ENCODE measurements at places on chromosomes 13 and 19. TPM values are rescaled to one million over a fixed set of nuclear protein-coding genes. Genes with fewer than 3 reads are reported as not detected.
A peak's percentile ranks its signal among the peaks of the same experiment; 100 is the strongest.

The CYSLTR2 gene
- total RNA-seq = 0.13 TPM

The RGCC gene
- 0.29 TPM for total RNA-seq

The HRC gene
- not detected for total RNA-seq

The RYR1 gene
- total RNA-seq = 0.17 TPM

The EHD2 gene
- total RNA-seq = 32.5 TPM

The KLC3 gene
- total RNA-seq = 8.9 TPM

The APOE gene
- total RNA-seq = 98.1 TPM

GRCh38 chr13:91946498-91947070 is 548.2 kb downstream of the GPC5 start:
- DNase-seq = peak; percentile 1

DNA sequence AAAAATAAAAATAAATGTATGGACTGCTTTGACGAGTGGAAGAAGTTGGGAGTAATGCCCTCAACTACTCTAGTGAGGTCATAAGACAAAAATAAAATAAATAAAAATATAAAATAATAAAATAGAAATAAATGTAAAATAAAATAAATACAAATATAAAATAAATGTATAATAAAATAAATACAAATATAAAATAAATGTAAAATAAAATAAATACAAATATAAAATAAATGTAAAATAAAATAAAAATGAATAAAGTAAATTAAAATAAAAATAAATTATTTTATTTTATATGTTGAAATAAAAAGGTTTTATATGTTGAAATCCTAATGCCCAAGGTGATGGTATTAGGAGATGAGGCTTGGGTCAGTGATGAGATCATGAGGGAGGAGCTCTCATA is 20.1 kb upstream of the IGSF23 start:
- no peak for DNase-seq

DNA sequence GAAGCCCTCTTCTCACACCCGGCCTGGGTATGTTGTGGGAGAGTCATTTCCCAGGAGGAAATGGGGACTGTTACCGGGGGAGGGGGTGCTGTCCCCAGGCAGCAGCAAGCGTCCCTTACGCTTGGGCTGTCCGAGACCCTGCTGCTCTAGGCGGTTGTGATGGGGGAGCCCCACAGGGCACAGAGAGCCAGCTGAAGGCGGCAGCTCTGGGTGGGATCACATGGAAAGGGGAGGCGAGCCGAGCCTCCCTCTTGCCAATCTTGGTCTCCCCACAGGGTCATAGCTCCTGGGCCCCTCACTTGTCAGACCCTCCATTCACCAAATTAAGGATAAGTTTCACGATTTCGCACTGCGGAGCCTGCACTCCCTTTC is 22.0 kb downstream of the EPN1 start:
- no peak for DNase-seq

GRCh38 chr19:45428384-45429231 is 4.9 kb upstream of the ERCC1 start:
- no peak for DNase-seq

- DNase-seq = no peak
Measured at GRCh38 chr19:36110487-36111199, at the start of gene OVOL3. Gene OVOL3, plus strand, starts transcription at chr19:36111143. Its CDS starts 60 bp downstream, at chr19:36111203.

- no peak for DNase-seq
Measured at GRCh38 chr13:25046274-25046984, 49.5 kb upstream of the PABPC3 start.

DNA sequence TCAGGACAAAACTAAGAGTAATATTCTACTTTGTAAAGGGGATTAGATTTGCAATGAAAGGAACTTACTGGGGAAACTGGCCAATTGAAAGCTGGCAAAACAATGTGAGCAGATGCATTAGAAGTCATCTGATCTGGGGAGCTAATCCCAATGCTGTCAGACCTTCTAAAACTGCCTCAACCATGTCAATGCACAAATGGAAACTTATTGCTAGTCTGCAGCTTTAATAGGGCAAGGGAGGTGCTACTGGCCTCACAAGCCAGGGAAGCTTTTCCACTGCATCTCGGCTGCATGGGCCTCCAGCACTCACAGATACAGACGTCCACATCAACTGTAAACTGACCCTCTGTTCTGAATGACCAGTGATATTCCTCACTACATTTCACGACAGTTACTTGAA is 154.2 kb downstream of the LHFPL6 start:
- no peak for DNase-seq

DNA sequence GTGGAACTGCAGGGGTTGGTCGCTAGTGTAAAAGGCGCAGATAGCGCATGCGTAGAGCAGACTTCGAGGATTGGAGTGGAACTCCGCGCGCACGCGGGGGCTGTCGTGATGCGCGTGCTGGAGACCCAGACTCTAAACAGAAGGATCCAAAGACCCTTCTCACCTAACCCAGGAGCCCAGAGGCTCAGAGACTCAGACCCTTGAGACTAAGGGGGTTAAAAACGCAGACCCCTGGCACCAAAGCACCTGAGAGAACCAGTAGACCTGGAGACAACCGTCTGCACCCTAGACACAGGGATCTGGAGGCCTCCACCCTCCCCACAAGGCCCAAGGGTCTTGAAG is 567 bp upstream of the CTU1 start:
- DNase-seq = no peak

DNA sequence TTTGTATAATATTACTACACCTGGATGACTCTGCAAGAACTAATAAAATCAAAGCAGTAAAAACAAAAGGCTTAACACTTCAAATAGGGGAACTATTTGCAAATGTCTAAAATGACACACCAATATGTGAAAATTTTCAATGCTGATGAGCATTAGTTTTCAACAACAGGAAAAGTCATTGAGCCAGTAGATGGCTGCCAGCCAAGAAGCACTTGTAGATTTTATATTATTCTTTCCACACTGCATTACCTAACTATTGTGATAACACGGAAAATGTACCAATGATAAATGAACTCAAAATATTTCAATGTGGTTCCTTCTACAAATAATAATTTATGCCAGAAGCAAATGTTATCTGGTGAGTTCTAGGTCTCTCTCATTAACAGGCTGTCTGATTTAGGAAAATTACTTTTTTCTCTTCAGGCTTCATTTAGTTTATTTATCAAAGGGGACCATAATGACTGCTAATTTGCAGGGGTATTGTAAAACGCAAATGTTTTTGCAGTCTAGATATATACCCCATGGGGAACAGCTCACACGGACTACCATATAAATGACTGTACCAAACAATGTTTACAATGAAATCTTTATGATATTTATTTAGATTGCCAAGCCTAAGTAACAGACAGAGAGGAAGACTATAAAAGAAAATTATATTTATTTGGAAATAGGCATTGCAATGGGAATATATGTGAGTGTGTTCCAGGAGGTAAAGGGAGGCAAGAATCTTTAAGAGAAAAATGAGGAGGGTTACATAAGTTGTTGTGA is 407.8 kb downstream of the LIG4 start:
- DNase-seq = no peak

DNA sequence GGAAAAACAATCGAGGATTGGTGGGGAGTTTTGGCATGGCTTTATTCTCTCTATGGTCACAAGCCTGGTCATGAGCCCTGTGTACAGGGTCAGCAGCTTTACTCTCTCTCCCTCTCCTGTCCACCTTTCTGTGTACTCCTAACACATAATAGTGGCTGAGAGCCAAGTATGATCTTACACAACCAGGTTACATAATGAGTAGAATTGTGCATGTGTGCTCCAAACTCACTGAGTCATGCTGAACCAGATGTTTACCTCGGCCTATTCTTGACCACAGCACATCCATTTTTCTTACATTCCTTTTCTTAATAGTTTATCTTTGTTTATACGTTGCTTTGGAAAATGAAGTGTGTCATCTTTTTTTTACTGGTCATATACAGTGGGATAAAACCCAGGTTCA is 53.1 kb downstream of the ZNF254 start:
- peak; percentile 2 for DNase-seq

DNA sequence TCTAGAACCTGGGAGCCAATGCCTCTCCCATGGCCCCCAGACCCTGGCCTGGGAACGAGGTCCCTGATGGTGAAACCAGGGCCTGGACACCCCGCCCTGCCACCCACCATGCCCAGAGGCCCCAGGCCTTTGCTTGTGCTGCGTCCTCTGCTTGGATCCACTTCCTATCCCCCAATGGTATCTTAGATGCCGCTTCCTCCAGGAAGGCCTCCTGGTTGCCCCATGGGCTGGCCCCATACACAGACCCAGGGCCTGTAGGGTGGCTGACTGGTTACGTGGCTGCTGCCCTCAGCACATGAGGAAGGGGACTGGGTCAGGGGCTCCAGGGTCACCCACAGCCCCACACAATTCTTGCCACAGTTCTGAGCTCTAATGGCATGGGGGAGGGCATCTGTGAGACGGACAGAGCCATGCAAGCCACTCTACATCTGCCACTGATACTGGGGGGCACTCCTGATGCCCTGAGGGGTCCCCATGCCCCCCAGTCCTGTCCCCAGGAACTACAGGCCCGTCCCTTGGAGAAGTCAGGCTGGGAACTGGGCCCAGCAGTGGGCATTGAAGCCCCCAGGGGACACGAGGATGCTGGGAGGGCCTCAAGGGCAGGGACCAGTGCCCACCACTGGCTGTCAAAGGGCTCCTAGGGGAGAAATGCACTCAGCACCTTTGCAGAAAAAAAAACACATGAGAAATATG is 5.0 kb downstream of the RPL36 start:
- DNase-seq = no peak

DNA sequence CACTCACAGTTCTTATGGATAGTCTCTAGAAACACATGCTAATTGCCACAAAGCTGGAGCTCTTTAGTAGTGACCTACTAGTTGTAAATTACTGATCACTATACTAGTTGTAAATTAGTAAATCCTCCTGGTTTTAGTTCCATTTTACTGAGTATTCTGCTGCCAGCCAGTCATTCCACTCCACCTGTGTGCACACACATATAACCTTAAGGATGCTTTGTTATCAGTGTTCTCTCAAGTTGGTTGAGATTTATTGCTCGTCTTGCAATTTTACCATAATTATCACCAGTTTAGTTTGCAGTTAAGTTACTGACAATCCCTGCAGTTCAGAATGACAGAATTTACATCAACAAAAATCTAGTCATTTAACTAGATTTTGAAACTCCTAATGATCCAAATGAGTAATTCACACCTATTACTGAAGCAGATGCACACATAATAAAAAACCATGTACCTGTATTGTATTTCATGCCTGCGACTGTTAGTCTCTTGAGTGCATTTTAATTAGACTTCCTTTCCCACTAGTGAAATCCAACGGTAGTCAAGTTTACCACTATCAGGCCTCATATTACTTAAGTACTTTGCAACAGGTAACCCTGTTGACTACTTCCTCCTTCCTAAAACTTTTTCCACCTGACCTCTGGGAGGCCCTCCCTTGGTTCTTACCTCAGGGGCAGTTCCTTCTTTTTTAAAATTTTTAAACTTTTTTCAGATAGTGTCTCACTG is 7.6 kb downstream of the TPT1 start:
- no peak for DNase-seq

- no peak for DNase-seq
Measured at GRCh38 chr19:18119013-18119716, 21.6 kb downstream of the MAST3 start.

DNA sequence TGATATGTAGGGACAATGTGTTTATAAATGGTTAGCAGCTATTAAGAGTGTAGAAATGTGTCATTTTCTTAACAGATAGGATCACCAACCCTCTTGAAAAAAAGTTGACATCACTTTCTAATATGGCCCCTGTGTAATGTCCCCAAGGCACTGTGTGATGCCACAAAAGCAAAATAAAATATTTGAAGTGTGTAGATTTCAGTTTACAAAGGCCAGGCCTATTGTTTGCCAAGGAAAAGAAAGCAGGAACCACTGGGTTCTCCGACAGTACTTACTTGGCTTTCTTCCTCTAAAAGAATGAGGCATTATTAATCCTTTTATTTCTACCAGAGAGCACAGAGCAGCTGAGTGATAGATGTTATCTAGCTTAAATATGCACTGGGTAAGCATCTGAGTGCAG is 10.5 kb upstream of the GJA3 start:
- DNase-seq = no peak

- no peak for DNase-seq
Measured at GRCh38 chr13:25192489-25192888, 20.4 kb upstream of the AMER2 start.

- DNase-seq = no peak
Measured at GRCh38 chr13:26168835-26169234, 53.3 kb downstream of the RNF6 start.

DNA sequence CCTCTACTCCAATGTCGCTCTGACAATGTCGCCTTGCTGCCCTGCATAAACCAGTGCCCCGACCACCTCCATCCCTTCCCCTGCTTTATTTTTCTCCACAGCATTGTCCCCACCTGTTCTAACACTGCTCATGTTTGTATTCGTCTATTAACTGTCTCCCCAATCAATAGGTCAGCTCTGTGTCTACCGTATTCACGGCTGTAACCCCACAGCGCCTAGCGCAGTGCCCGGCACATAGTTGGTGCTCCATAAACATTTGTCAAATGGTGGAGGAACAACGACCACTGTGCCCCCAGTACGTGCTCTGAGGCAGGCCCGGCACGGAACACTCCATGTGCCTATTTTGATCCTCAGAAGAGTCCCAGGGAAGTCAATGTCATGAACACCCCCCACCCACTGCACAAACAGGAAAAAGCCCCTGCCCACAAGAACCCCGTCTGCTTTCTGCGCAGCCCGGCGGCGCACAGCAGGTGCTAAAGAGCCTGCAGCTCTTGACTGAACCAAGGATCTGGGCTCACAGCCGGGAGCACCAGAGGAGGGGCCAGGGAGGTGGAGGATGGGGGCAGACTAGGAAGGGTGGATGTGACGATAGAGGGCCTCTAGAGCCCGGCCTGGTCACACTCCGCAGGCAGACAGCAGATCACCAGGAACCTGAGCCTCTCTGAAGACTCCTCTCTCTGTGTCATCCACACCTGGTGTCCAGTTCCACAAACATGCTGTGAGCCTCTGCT is 1.8 kb upstream of the CEACAM16 start:
- DNase-seq = no peak

DNA sequence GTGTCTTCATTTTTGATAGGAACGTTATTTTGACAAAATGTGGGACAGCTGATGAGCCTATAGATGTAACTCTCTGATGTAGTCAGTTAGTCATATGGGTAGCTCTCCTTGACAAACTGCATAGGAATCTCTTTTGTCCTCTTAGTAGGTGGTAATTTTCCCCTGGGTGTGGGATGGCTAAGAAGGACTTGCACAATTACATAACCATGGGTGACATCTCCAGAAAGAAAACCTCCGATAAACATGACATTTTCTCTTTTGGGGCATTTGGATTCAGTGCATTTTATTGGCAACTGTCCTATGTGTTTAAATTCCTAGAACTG is 41.8 kb downstream of the IGFL3 start:
- DNase-seq = no peak

- DNase-seq = no peak
Measured at GRCh38 chr19:46407856-46408663, 5.3 kb downstream of the CCDC8 start.
